ENCODE measurements at places on chromosomes 6 and 20.

GRCh38 chr6:130306377-130306776, 59.4 kb upstream of the TMEM200A start:
- DNase-seq: no peak

DNA sequence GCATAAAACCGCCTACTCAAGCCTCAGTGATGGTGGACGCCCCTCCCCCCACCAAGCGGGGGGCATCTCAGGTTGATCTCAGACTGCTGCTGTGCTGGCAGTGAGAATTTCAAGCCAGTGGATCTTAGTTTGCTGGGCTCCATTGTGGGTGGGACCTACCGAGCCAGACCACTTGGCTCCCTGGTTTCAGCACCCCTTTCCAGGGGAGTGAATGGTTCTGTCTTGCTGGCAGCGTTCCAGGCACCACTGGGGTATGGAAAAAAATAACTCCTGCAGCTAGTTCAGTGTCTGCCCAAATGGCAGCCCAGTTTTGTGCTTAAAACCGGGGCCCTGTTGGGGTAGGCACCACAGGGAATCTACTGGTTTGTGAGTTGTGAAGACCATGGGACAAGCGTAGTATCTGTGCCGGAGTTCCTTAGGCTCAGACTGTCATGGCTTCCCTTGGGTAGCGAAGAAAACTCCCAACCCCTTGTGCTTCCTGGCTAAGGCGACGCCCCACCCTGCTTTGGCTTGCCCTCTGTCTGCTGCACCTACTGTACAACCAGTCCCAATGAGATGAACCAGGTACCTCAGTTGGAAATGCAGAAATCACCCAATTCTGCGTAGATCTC, 1334.5 kb upstream of the ADGRB3 start:
- no peak for DNase-seq

- no peak for DNase-seq
Measured at GRCh38 chr6:159981403-159982245, 12.7 kb downstream of the IGF2R start.

GRCh38 chr6:150722614-150723344, 123.1 kb downstream of the PLEKHG1 start:
- no peak for DNase-seq

DNA sequence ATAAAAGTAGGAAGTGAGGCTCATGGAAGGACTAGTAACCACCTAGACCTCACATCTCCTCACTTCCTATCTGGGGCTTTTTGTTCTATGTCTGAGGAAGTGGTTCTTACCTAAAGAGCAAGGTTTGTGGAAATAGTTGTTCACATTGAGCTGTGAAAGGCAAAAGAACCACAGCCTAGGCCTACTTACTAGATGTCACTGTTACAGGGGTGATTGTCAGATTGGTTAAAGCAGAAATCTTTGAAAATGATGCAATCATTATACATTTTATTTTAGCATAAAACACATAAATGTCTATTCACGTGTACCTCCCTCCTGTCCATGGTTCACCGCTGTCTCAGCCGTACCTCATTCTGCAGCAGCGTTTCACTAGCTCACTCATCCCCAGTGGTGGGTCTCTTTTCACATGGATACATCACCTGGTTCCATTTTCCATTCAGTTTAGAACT, 268.8 kb downstream of the TMEM242 start:
- DNase-seq: no peak

DNA sequence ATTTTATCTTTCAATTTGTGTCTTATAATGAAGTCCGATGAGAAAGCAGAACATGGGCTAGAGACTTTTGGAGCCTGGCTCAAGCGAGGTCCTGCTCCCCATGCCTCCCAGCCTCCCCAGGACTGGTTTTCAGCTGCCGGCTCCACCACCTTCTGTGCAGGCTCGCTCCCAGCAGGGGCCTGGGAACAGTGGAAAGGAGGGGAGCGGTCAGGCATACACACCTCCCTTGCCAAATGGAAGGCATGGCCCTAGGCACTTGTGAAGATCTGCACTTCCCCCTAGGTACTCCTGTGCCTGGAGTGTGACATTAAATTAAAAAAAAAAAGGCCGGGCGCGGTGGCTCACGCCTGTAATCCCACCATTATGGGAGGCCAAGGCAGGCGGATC, 4.7 kb upstream of the MOG start:
- DNase-seq: no peak

- DNase-seq: no peak
Measured at GRCh38 chr20:35341366-35342028, 49.3 kb upstream of the FAM83C start.

GRCh38 chr6:158039571-158040050, 57.9 kb downstream of the SYNJ2 start:
- no peak for DNase-seq

DNA sequence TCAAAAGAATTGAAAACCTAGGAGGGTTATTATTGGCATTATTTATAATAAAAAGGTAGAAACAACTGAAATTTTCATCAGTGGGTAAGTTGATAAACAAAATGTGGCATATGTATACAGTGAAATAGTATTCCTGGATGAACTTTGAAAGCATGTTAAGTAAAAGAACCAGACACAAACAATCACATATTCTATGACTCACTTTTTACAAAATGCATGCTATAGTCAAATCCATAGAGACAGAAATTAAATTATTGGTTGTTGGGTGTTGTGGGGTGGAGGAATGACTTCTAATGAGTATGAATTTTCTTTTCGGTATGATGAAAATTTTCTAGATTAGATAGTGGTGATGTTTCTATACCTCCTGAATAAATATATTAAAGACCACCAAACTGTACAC, 94.6 kb downstream of the LRRC1 start:
- DNase-seq: no peak

- no peak for DNase-seq
Measured at GRCh38 chr20:23032056-23032749, 2.9 kb upstream of the SSTR4 start.

GRCh38 chr6:52392944-52393343, 27.2 kb upstream of the EFHC1 start:
- DNase-seq: no peak

- no peak for DNase-seq
Measured at GRCh38 chr20:46811224-46812084, 83.2 kb upstream of the EYA2 start.

GRCh38 chr6:40287296-40287850, 299.8 kb downstream of the LRFN2 start:
- DNase-seq: no peak

- DNase-seq: no peak
Measured at GRCh38 chr6:4510906-4511640, 265.1 kb upstream of the CDYL start.

- DNase-seq: no peak
Measured at GRCh38 chr6:125802943-125803377, 12.2 kb downstream of the NCOA7 start.

DNA sequence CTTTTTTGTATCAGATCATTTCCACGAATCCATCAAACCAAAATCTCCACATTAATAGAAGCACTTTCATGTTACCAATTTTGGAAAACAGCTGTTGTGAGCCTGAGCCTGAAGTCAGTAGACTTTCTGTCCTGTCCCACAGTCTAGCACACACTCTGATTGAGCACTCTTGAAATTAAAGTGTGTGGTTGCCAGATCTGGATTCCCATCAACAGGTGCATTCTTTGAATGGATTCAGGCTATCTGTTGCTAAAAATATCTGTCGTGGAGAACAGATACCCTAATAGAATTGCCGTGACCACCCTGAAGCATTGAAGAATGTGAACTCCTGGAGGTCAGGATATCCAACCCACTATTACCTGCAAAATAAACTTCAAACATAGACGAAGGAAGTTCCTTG, 73.3 kb downstream of the TFAP2A start:
- DNase-seq: no peak

GRCh38 chr6:114343782-114344144, 940 bp upstream of the HS3ST5 start:
- DNase-seq: no peak

GRCh38 chr6:134398453-134398852, 80.5 kb upstream of the SGK1 start:
- DNase-seq: no peak

- DNase-seq: peak; percentile 89
Measured at GRCh38 chr6:128520436-128521281, at the start of gene PTPRK. TSS of gene PTPRK (minus strand) at chr6:128520599. CDS start at chr6:128520358, 241 bp downstream.

Measured in activated naive CD4-positive, alpha-beta T cell (primary cell).